ENCODE measurements at places on chromosomes 1 and 21. TPM values are rescaled to one million over a fixed set of nuclear protein-coding genes. Genes with fewer than 3 reads are reported as not detected.

The C1orf185 gene
- polyA plus RNA-seq: not detected

The ESRRG gene
- 13.3 TPM for polyA plus RNA-seq

The TGFBR3 gene
- 10.3 TPM for polyA plus RNA-seq

The METTL18 gene
- 6.3 TPM for polyA plus RNA-seq

The UTS2 gene
- not detected for polyA plus RNA-seq

The C1QTNF12 gene
- 0.93 TPM for polyA plus RNA-seq

- H3K36me3 ChIP-seq: peaks cover 48% of the 10 kb centered on the region
- no peak for DNase-seq
- H3K27ac ChIP-seq: no peak overlapping the region
- peaks cover 82% of the 10 kb centered on the region for H3K4me1 ChIP-seq
- no peaks in the 10 kb centered on the region for H3K27me3 ChIP-seq
Measured at GRCh38 chr1:165639821-165640623, 9.0 kb downstream of the MGST3 start.

DNA sequence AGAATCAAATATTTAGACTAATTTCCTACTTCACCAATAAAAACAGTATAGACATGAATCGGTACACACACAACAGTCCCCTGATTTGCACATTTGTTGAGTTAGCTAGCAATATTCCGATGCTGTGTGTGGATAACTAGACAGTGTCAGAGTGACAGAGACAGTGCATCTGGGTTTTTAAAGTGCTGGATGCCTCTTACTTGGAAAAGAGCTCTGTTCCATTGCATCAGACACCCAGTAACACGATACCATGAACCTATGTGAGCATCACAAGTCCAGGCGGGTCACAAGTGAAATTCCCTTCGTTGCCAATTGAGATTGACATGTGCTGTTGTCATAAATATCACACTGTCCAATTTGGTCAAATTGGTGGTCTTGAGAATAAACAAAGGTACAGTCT is 82.0 kb upstream of the ESRRG start:
- no peaks in the 10 kb centered on the region for H3K4me1 ChIP-seq
- no peaks in the 10 kb centered on the region for H3K36me3 ChIP-seq
- peak overlapping the region; percentile 32 for H3K27ac ChIP-seq
- H3K27me3 ChIP-seq: no peaks in the 10 kb centered on the region

- H3K4me1 ChIP-seq: no peaks in the 10 kb centered on the region
- DNase-seq: no peak
- H3K27ac ChIP-seq: no peak overlapping the region
- no peak overlapping the region for H3K4me3 ChIP-seq
- H3K36me3 ChIP-seq: no peaks in the 10 kb centered on the region
- H3K27me3 ChIP-seq: no peaks in the 10 kb centered on the region
Measured at GRCh38 chr1:167003711-167004110, 14.6 kb downstream of the MAEL start.

- no peaks in the 10 kb centered on the region for H3K36me3 ChIP-seq
- no peak overlapping the region for H3K4me3 ChIP-seq
- DNase-seq: no peak
- H3K4me1 ChIP-seq: no peaks in the 10 kb centered on the region
- no peaks in the 10 kb centered on the region for H3K27me3 ChIP-seq
Measured at GRCh38 chr1:83101406-83101805, 897.5 kb downstream of the TTLL7 start.

GRCh38 chr1:103110701-103111100 is 2.4 kb upstream of the COL11A1 start:
- no peaks in the 10 kb centered on the region for H3K36me3 ChIP-seq
- H3K27me3 ChIP-seq: peaks cover 2% of the 10 kb centered on the region
- no peak overlapping the region for H3K4me3 ChIP-seq
- no peak for DNase-seq
- no peaks in the 10 kb centered on the region for H3K4me1 ChIP-seq
- H3K27ac ChIP-seq: no peak overlapping the region

DNA sequence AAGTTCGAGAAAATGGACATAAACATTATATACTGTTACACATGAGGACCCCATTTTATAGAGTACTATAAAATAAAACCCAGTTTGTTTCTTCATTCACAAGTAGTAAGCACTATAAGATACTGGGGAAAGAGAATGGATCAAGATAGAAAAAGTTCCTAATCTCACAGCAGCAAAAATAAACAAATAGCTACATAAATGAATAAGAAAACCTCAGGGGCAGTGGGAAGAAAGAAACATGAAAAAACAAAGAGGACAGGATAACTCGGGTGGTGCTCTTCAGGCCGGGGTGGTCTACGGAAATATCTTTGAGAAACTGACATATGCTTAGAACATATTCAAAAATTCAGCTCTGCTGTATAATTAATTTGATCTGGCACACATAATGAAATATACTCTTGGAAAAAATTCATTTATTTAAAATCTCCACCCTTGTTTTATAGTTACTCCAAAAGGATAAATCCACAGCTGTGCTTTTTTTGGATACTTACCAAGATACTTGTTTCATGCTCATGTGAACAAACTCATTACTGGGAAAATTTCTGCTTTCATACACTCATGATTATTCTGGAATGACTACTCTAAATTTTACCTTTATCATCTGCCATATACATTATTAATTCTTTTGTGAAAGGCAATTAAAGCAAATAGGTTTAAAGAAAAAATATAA is 20.0 kb downstream of the CEP170 start:
- peak overlapping the region; percentile 46 for H3K27ac ChIP-seq
- peaks cover 10% of the 10 kb centered on the region for H3K36me3 ChIP-seq
- H3K27me3 ChIP-seq: no peaks in the 10 kb centered on the region
- H3K4me3 ChIP-seq: no peak overlapping the region

- no peaks in the 10 kb centered on the region for H3K4me1 ChIP-seq
- H3K27me3 ChIP-seq: no peaks in the 10 kb centered on the region
- peak overlapping the region; percentile 68 for H3K27ac ChIP-seq
- no peak overlapping the region for H3K4me3 ChIP-seq
Measured at GRCh38 chr1:224377676-224378006, 21.0 kb downstream of the CNIH4 start.

GRCh38 chr1:25134801-25135461 is 97.4 kb downstream of the SYF2 start:
- no peak overlapping the region for H3K4me3 ChIP-seq
- H3K27ac ChIP-seq: no peak overlapping the region
- DNase-seq: no peak
- no peaks in the 10 kb centered on the region for H3K4me1 ChIP-seq
- no peaks in the 10 kb centered on the region for H3K27me3 ChIP-seq

- peaks cover 33% of the 10 kb centered on the region for H3K36me3 ChIP-seq
- no peak overlapping the region for H3K27ac ChIP-seq
- H3K27me3 ChIP-seq: no peaks in the 10 kb centered on the region
- DNase-seq: no peak
- no peak overlapping the region for H3K4me3 ChIP-seq
Measured at GRCh38 chr1:186164773-186165172, 210.3 kb downstream of the TPR start.

DNA sequence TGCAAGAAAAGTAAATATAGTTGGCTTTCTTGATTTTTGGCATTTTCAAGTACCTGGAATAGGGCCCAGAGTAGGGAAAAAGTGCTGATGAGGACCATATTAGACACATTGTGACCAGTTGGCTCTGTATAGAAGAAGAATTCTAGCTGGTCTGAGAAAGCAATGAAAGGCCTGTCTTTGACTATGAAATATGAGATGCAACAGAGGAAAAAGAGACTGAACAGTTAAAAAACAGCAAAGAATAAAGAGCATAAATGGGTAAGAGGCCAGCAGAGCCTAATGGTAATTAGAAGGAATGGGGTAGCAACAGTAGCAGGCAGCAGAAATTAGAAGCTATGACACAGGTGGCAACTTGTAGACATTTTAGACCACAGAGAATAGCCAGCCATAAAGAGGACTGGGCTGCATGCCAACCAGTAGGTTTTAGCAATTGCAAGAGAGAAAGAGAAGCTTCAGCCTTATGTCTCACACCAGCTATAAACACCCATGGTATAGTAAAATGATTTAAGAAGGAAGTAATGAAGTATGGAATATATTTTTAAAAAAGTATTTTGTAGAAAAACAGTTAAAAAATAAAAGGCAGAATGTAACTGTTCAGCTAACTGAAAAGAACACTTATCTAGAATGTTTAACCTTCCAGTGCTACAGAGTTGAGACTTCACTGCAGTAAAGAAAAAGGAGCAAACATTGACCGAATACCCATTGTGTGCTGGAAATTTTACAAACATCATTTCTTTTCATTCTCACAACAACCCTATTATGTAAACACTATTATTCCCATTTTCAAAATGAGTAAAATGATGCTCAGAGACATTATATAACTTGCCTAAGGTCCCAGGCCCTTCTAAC is 114.1 kb downstream of the LHX4 start:
- H3K27me3 ChIP-seq: no peaks in the 10 kb centered on the region
- H3K4me3 ChIP-seq: no peak overlapping the region
- DNase-seq: no peak

GRCh38 chr1:47687631-47688460 is 250.0 kb downstream of the FOXD2 start:
- no peaks in the 10 kb centered on the region for H3K4me1 ChIP-seq
- peaks cover 10% of the 10 kb centered on the region for H3K27me3 ChIP-seq
- DNase-seq: no peak
- H3K36me3 ChIP-seq: no peaks in the 10 kb centered on the region
- no peak overlapping the region for H3K4me3 ChIP-seq
- no peak overlapping the region for H3K27ac ChIP-seq

- peak overlapping the region; percentile 40 for H3K27ac ChIP-seq
- H3K4me1 ChIP-seq: peaks cover 60% of the 10 kb centered on the region
- no peaks in the 10 kb centered on the region for H3K36me3 ChIP-seq
- DNase-seq: no peak
Measured at GRCh38 chr1:17587693-17588047, 48.2 kb downstream of the ARHGEF10L start.

DNA sequence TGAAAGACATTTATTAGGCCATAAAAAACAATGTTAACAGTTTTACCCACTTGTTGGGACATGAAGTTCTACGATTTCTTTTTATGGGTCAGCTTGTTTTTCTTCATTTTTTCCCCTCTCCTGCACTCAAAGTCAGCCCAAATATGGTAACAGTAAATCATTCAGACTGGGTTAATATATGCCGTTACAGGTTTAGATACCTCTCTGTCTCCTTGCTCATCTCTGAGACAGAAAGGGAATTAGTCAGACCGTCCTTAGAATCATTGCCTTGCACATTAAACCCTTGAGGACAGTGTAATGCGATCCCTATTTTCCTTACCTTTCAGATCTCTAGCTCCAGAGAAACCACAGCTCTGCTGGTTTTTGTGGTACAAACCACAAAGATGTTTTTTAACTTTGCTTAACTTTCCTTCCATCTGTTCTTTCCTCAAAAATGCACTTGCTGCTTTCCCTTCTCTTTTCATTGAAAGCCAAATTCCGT is 613.3 kb downstream of the PLPP3 start:
- no peaks in the 10 kb centered on the region for H3K4me1 ChIP-seq
- H3K36me3 ChIP-seq: no peaks in the 10 kb centered on the region
- no peaks in the 10 kb centered on the region for H3K27me3 ChIP-seq
- DNase-seq: no peak

GRCh38 chr1:28865997-28866650 is 48.2 kb upstream of the EPB41 start:
- H3K4me3 ChIP-seq: no peak overlapping the region
- H3K36me3 ChIP-seq: no peaks in the 10 kb centered on the region
- peaks cover 24% of the 10 kb centered on the region for H3K27me3 ChIP-seq
- no peak overlapping the region for H3K27ac ChIP-seq

DNA sequence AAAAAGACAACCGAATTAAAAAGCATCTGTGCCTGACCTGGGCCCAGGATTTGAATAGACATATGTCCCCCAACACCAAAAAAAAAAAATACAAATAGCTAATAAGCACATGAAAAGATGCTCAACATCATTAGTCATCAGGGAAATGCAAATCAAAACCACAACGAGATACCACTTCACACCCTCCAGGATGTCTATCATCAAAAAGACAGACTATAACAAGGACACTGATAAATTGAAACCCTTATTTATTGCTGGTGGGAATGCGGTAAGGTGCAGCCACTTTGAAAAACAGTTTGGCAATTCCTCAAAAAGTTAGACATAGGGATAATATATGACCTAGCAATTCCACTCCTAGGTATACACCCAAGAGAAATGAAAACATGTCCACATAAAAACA is 72.3 kb upstream of the CAMK1G start:
- no peaks in the 10 kb centered on the region for H3K36me3 ChIP-seq
- peaks cover 7% of the 10 kb centered on the region for H3K27me3 ChIP-seq
- no peaks in the 10 kb centered on the region for H3K4me1 ChIP-seq
- DNase-seq: no peak
- H3K27ac ChIP-seq: no peak overlapping the region

DNA sequence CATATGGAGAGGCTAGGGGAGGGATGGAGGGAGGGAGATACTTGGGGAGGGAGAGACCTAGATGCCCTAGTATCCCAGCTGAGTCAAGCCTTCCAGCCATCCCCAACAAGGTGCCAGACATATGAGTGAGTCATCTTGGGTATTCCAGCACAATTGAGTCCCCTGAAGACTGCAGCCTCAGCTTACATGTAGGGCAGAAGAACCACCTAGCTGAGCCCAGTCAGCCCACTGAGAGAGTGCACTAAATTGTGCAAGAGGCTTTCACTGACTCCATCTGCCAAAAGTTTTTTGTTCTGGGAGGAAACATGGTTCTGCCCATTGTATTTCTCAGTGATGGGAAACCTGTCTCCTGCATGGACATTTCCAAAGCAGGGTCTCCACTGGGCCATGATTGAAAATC is 76.4 kb downstream of the FOXD2 start:
- H3K27me3 ChIP-seq: peaks cover 59% of the 10 kb centered on the region
- no peak overlapping the region for H3K27ac ChIP-seq
- DNase-seq: no peak
- no peaks in the 10 kb centered on the region for H3K36me3 ChIP-seq

DNA sequence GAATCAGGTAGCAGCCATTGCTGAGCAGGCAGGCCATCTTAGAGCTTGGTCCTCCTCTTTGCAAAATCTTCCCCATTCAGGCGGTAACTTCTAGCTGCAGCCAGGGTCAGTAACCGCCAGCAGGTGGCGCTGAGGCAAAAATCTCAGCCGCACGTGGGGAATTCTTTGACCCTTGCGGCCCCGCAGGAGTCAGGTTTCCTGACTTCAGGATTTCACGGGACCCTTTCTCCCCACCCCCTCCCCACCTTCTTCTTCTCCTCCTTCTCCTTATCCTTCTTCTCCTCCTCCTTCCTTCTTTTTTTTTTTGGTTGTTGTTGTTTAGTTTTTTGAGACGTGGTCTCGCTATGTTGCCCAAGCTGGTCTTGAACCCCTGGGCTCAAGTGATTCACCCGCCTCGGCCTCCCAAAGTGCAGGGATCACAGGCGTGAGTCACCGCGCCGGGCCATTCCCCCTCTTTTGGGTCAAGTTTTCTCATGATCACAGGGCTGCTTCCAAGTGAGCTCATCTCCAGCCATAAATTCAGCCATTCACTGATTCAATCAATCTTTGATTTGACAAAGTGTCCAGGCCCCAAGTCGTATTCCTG is 33.4 kb upstream of the TENT5B start:
- no peak overlapping the region for H3K27ac ChIP-seq
- H3K36me3 ChIP-seq: no peaks in the 10 kb centered on the region
- no peaks in the 10 kb centered on the region for H3K27me3 ChIP-seq
- H3K4me1 ChIP-seq: peaks cover 22% of the 10 kb centered on the region

DNA sequence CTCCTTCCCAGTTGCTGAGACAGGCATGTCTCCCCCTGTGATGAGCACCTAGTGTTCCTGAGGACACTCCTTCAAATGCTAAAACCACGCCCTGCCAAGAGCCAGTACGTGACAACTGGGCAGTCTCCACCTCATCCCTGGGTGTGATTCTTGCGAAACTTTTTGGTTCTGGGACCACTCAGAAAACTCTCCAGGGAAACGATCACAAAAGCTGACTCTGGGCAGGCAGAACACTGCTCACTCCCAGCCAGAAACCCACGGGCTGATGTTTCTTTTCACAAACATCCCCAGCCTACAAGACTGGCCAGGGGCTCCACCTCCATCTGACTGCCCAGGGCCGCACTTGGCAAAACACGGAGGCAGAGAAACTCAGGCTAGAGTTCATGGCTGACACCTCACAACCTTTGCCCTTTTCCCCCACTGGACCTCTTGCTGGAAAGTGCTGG is 24.4 kb downstream of the DHRS3 start:
- no peak overlapping the region for H3K4me3 ChIP-seq
- peaks cover 70% of the 10 kb centered on the region for H3K4me1 ChIP-seq
- H3K36me3 ChIP-seq: no peaks in the 10 kb centered on the region
- DNase-seq: no peak
- peak overlapping the region; percentile 66 for H3K27ac ChIP-seq

All from heart left ventricle (tissue), 16 donors.